ENCODE measurements at places on chromosomes 7 and 10.

- no peak for DNase-seq
These were observed 21.1 kb downstream of the LIMK1 start for GRCh38 chr7:74104702-74105101.

- DNase-seq = no peak
These were observed 183.0 kb upstream of the PRSS1 start for GRCh38 chr7:142566271-142566670.

GRCh38 chr7:73537051-73537450, 15.0 kb upstream of the BAZ1B start:
- no peak for DNase-seq

GRCh38 chr10:31940839-31941653, 12.4 kb upstream of the ARHGAP12 start:
- DNase-seq = peak; percentile 18

DNA sequence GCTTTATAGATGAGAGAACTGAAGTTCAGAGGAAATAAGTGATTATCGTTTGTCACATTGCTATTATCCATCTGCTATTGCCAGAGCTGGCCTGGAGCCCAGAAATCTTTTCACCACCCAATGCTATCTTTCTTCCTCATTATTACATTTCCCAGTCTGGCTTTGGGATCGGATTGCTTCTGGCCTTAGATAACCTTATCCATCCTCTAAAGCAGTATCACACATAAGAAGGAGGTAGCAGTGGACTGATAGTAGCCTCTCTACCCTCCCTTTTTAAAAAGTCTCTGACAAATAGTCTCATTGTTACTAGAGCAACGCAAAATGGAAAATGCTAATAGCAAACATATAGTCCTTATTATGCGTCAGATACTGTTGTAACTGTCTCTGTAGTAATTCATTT, 1.3 kb upstream of the CLDN12 start:
- peak; percentile 59 for DNase-seq

GRCh38 chr10:79400146-79401004, 45.0 kb downstream of the ZCCHC24 start:
- DNase-seq = no peak

GRCh38 chr10:80444646-80445319, 9.3 kb upstream of the TSPAN14 start:
- DNase-seq = peak; percentile 61

DNA sequence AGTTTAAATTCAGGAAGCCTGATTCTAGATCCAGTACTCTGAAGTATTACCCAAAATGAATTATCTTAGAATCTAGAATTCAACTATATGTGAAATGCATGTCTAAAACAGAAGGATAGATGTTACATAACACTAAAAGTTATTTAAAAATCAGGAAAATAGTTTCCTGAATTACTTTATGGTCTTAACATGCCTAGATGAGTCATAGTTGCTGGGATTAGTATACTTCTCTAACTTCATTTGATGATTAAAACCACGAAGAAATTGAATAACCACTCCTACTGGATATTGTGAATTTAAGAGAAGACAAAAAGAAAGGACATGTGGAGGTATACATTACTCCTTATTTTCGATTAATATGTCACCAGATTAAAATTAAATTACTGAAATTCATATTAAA, 65.5 kb downstream of the ATAD1 start:
- no peak for DNase-seq

DNA sequence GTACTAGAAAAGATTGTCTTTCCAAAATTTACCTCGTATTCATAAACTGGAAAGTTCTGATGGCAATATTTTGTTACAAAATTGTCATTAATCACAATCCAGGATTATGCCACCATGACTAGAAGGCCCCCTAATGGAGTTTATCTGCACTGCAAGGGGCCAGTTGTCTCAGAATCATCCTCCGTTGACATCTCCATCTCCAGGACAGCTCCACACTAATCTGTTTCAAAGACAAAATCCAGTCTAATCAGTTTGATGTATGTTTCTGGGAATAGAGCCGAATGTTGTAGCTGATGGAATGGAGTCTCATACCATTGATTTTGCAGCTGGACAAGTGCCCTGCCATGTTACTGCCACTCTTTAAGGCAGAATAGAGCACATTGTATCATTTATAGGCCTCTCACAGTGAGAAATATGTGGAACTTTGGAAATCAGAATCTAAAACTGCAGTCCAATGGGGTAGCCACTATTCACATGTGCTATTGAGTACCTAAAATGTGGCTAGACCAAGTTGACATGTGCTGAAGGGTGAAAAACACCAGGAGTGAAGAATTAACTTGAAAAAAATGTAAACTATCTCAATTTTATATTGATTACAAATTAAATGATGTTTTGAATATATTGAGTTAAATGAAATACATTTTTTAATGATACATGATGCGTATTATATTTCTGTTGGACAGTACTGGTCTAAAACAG, 38.3 kb upstream of the TOMM7 start:
- DNase-seq = no peak

GRCh38 chr10:11684717-11685645, 57.2 kb upstream of the ECHDC3 start:
- DNase-seq = peak; percentile 72

- no peak for DNase-seq
These were observed 13.6 kb downstream of the STAMBPL1 start for GRCh38 chr10:88893611-88894010.

GRCh38 chr7:7990441-7990761, 21.8 kb downstream of the GLCCI1 start:
- no peak for DNase-seq

DNA sequence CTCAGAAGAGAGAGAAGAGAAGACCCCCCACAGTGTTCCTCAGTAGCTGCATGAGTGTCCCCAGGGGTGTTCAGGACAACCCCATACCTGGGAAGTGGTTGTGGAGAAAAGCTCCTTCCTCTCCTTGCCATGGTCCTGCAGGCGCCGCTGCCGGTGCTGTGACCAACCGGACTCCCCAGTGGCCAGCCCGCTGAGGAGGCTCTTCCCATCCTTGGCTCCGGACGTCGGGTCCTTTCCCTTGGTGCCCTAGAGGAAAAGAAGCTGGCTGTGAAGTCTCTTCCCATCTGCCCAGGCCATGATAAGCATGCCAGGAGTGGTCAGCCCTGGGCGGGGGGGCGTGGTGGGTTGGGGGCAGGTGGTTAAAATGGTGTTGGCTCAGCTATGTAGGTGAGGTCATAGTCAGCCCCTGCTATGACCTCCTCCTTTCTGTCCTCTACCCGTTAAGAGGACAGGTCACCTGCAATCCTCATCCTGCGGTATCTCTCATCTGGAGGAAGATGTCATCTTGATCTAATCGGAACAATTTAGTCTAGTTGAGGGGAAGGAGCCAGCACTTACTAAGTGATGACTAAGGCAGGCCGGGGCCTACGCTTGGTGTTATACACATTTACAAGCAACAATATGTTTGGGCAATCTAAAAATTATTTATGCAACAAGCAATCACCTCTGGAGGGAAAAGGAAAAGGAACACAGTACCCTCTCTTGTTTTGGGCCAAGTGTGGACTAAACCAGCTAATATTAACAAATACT, 13.2 kb downstream of the WDR91 start:
- no peak for DNase-seq

- DNase-seq = no peak
These were observed 184.2 kb downstream of the EMX2 start for GRCh38 chr10:117726596-117727295.

DNA sequence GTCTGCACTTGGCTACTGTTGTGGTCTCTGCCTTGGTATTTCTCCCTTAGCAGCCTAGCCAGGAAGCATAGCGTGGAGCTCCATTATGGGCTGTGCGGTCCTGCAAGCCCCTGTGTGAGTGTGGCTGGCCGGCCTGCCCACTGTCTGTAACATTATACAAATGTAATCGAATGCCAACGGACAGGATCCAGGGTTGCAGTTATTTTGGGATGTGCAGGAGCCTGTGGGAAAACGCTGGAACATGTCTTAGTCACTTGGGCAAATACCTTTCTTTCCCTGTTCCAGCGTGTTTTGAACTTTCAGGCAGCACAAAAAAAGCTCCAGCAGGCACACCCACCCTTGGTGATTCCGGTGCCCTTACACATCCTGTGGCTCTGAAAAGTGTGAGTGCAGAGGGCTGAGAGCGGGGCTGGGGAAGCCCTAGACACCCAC, 29.5 kb downstream of the BAG3 start:
- DNase-seq = no peak

DNA sequence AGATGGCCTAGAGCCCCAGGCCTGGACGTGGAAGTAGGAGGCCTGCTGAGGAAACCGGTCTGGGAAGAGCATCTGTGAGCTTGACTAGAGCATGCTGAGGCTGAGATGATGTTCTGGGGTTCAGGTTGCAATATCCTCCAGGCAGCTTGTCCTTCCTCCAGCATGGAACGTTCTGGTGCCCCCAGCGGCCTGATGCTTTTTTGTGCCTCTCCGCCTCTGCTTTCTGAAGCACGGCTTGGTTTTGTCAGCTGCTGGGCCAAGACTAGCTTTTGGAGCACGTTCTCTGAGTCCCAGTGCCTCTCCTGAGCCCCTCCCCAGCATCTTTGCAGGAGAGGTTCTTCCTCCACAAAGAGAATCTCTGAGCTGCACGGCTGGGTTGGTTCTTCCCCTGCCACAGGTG, 682.0 kb upstream of the FOXK1 start:
- no peak for DNase-seq

DNA sequence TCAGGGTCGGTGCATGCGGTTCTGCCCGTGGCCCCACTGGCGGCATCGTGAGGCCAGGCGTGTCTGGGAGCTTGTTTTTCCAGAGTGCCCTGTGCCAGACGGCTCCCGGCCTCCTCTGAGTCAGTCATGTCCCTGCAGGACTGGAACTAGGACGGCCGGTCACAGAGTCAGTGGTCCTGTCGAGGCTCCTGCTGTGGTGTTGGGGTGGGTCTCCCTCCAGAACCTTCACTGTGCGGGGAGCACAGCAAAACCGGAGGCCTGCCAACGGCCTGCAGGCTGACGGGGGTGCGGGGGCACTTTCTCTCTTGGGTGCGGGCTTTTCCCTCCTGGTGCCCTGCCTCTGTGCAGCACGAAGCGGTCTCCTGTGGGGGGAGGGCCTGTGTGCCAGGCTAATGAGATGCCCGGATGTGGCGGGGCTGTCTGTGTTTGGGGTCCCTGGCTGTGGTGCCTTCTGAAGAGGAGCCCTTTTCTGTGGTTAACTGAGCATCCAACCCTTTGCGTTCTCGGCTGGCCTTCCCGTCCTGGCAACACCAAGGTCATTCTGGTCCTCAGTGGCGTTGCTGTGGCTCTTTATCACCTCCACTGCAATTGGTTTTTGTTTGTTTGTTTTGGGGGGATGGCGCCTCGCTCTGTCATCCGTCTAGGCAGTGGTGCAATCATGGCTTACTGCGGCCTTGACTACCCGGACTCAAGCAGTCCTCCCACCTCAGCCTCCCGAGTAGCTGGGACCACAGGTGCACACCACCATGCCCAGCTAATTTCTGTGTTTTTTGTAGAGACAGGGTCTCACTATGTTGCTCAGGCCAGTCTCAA, 8.0 kb downstream of the GET4 start:
- no peak for DNase-seq

DNA sequence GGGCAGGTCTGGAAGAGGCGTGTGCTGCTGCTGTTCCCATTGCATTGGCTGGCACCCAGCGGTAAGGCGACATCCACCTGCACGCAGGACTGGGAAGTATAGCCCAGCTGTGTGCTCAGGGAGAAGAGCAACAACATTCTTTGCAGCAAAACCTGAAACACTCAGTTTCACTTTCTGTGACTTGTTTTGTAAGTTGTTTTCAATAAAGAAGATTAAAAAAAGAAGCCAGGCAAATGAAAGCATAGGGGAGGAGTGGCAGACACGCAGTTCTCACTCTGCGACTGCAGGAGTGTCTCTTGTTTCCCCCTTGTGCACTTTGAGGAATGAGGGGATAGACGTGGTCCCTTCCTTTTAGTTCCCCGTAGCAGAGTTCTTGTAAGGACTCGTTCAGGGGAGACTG, 5.8 kb downstream of the FBH1 start:
- no peak for DNase-seq

DNA sequence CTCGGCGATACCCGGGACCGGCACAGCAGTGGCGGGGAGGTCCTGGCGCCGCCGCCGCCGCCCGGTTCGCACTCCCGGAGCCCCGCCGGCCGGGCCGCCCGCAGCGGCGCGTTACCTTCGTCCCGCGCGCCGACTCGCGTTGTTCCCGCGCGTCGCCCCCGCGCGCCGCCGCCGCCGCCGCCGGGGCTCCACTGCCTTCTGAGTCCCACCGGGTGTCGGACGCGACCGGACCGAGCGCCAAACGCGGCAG, at the start of gene EZH2:
TSS of gene EZH2 (minus strand) at position 243 of the 250 bp plus-strand sequence. CDS start 36,993 bp downstream, outside the sequence.
- no peak for DNase-seq

- DNase-seq = no peak
These were observed 100.0 kb downstream of the INPP5A start for GRCh38 chr10:132637477-132638129.

DNA sequence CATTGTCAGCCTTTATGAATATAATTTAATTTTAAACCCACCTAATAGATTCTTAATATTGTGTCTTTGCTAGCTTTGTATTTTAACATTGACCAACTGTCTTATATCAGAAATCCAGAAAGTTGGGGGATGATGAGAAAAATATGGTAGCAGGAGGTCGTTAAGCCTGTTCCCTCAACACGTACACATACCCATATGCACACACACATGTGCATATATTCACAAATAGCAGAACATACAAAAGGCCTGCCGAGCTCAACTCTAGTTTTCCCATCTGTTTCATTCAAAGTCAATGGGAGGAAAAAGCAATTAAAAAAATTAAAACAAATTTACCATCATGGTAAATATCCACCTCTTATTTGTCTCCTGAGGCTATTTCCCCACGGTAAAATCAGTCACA, 25.9 kb upstream of the PTPRZ1 start:
- DNase-seq = no peak

DNA sequence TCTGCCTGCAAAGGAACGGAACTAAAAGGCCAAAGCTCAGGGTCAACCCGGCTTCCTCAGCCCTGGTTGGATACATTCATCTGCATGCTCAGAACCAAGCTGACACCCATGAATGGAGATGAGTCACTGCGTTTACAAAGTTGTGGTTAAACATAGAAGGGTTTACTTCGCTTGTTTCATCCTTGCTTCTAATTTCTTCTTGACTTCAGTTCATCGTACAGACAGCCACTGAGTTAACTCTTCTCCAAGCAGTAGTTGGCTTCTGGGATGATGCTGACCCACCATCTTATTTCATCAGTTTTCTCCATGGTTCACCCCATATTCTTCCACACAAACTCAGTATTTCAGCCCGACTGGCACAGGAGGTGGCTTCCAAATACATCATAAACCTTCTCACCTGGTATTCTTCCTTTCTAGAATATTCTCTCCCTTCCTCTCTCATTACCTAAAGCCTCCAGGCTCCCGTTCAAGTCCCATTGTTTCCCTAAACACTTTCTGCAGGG, 166.3 kb upstream of the RNF32 start:
- no peak for DNase-seq

GRCh38 chr10:132570771-132571649, 33.4 kb downstream of the INPP5A start:
- peak; percentile 66 for DNase-seq

- no peak for DNase-seq
These were observed 90.9 kb upstream of the TCF7L2 start for GRCh38 chr10:112858986-112859651.

GRCh38 chr7:135733603-135734342, 5.8 kb upstream of the SLC13A4 start:
- DNase-seq = no peak

- no peak for DNase-seq
These were observed 59.6 kb upstream of the LYZL1 start for GRCh38 chr10:29229258-29229705.

- DNase-seq = no peak
These were observed 243.8 kb downstream of the TCERG1L start for GRCh38 chr10:131067690-131068089.

GRCh38 chr10:72062382-72062781, 26.0 kb downstream of the SPOCK2 start:
- DNase-seq = no peak

- DNase-seq = no peak
These were observed 129.2 kb downstream of the SORBS1 start for GRCh38 chr10:95431900-95432342.

- no peak for DNase-seq
These were observed 34.9 kb downstream of the PRTFDC1 start for GRCh38 chr10:24917493-24917892.

Measured in left colon (tissue), 2 donors.